ENCODE measurements at places on chromosomes 13 and 19.

GRCh38 chr13:113298043-113298945 is 1.3 kb downstream of the LAMP1 start:
- DNase-seq: no peak

DNA sequence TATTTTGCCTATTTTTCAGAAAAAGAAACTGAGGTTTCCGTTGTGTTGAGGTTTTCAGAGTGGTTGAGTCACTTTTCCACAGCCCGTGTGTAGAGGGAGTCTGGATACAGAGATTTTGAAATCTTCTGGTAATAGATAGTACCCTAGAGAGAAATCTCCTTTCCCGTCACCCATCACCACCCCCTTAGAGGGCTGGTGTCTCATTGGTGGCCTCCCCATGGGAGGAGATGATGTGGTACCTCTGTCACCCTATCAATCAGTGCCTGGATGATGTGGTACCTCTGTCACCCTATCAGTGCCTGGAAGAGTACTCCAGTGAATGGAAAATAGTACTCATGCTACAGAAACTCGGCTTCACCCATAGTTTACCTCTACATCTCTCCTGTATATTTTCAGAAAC is 42.2 kb upstream of the SERP2 start:
- DNase-seq: no peak

- no peak for DNase-seq
These were observed 28.0 kb downstream of the UPF1 start for GRCh38 chr19:18859676-18860301.

DNA sequence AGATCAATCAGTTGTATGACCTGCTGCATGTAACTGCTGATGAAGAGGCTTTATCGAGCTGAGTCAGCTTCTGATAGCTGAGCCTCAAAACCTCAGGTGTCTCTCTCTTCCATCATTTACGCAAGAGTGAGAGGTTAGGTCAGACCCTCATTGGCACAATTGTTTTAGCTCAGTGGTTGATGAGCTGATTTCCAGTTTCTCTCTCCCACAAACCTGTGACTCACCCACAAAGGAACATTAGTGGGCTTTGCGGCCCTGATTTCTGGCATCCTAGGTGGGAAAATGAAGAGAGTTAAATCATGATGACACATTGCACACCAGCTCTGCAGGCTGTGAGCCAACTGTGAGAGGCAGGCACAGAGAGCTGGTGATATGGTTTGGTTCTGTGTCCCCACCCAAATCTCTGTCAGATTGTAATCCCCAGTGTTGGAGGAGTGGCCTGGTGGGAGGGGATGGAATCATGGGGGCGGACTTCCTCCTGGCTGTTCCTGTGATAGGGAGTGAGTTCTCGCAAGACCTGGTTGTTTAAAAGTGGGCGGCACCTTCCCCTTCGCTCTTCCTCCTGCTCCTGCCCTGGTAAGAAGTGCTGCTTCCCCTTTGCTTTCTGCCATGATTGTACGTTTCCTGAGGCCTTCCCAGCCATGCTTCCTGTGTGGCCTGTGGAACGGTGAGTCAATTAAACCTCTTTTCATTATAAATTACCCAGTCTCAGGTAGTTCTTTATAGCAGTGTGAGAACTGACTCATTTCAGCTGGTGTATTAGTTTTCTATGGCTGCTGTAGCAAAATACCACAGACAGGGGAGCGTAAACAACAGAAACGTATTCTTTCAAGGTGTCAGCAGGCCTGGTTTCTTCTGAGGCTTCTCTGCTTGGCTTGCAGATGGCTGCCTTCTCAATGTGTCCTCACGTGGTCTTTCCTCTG is 33.5 kb upstream of the TMTC4 start:
- DNase-seq: no peak

DNA sequence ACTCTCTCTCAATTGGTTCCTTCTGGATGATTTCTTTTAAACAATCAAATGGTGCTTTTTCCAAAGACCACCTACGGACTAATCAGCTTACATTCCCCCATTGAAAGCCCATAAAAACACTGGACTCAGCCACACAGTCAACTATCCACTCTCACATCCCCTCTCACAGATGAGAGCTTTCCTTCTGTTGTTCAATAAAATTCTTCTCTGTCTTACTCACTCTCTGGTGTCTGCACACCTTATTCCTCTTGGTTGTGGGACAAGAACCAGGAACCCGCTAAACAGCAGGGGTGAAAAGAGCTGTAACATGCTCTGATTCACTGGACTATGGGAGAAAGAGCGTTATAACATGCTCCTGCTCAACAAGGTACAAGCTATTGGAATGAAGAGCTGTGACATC is 2896.2 kb downstream of the PCDH9 start:
- no peak for DNase-seq

DNA sequence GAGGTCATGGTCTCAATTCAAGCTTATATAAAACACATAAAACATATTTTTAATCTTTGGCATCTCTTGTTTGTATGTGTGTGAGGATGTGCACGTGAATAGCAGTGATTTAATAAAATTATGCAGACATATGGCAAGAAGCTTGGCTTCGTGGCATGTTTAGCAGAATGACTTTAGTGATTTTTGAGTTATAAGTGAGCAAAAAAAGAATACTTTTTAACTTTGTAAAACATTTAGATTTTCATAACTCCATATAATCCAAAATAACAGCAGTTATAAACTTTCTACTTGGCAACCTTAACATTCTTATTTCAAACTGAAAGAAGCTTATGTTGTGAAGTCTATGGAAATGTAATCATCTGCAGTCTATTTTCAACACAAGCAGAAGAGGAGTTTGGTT is 120.6 kb downstream of the SLITRK1 start:
- DNase-seq: no peak

- no peak for DNase-seq
These were observed 1.3 kb downstream of the MAN2B1 start for GRCh38 chr19:12665281-12665573.

DNA sequence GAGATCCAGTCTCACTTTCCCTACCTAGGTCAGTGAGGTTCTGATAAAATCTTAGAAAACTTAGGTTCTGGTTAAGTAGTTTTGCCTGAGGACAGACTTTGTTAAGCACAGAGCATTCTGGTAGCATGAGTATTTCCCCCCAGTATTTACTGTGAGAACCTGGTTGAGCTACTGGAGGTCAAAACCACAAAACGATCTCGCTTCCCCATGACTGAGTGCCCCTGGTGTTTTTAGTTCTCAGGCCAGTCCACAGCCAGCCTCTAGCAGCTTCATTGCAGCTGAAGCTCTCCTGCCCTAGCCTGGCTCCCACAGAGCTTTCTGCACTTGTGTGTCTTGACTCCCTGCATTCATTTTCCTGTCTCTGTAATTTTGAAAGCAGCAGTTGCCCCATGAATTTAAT is 1138.2 kb downstream of the UQCRFS1 start:
- DNase-seq: no peak
